ENCODE measurements at places on chromosomes 7 and 10. TPM values are rescaled to one million over a fixed set of nuclear protein-coding genes. Genes with fewer than 3 reads are reported as not detected.
A peak's percentile ranks its signal among the peaks of the same experiment; 100 is the strongest.

DNA sequence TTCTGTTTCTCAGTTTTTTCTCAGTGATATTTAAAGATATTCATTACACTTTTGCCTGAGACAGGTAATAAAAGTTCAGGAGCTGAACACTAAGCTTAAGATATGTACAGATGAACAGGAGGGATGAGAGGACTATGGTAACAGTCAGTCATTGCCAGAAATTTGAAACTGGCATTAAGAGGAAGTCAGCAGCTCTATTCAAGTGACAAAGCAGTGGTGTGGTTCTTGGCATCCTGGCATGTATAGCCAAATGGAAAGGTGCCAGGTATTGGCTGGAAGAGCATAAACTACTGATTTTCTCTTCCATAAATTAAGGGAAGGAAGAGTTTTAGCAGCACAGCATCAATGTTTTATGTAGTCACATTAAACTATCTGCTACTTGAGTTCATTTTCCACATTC lies 22.7 kb downstream of the HOXA1 start:
- H3K4me1 ChIP-seq = no peaks in the 10 kb centered on the region
- no peaks in the 10 kb centered on the region for H3K27me3 ChIP-seq
- no peak for DNase-seq
- H3K27ac ChIP-seq = no peak overlapping the region
- no peak overlapping the region for H3K4me3 ChIP-seq
- no peaks in the 10 kb centered on the region for H3K36me3 ChIP-seq

DNA sequence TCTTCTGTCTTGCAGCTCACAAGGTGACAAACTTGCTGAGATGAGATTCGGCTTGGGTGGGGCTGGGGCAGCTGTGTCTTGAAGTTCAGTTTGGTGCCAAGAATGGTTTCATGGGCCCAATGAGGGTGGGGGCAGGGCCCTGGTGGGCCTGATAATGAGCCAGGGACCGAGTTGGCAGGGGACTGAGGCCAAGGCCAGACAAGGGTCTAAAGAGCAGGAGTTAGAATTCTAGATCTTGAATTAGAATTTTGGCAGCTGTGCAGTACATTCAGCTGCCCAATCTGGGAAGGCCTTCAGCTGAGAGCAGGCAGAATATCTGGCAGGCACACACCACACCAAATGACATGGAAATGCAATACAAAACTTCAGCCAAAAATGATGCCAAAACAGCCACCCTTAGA lies 1.5 kb upstream of the JAZF1 start:
- peaks cover 20% of the 10 kb centered on the region for H3K4me1 ChIP-seq
- no peak overlapping the region for H3K27ac ChIP-seq
- H3K36me3 ChIP-seq = no peaks in the 10 kb centered on the region
- no peak for DNase-seq
- no peaks in the 10 kb centered on the region for H3K27me3 ChIP-seq
- H3K4me3 ChIP-seq = no peak overlapping the region

TCAF2 gene
- total RNA-seq = 8.7 TPM

- no peaks in the 10 kb centered on the region for H3K4me1 ChIP-seq
- no peak overlapping the region for H3K4me3 ChIP-seq
- no peak overlapping the region for H3K27ac ChIP-seq
- H3K36me3 ChIP-seq = no peaks in the 10 kb centered on the region
Measured at GRCh38 chr10:86105640-86106039, 261.0 kb downstream of the GRID1 start.

DNA sequence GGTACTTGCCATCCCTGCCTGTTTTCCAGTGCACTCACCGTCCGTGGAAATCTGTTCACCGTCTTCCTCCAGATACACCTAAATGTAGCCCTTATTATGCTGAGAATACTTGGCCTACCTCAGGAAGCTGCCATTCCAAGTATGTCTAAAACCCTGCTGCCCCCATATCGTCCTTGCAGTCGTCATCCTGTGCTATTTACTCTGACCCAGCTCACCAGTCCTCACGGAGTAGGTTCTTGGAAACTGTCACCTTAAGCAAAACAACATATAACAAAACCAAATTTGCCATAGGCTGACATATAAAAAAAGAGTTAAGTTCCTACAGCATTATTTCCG lies 880 bp upstream of the PIP4K2A start:
- no peak overlapping the region for H3K4me3 ChIP-seq
- DNase-seq = no peak
- no peaks in the 10 kb centered on the region for H3K36me3 ChIP-seq
- no peaks in the 10 kb centered on the region for H3K27me3 ChIP-seq

GRCh38 chr7:28243861-28244260 lies 63.3 kb upstream of the JAZF1 start:
- H3K27me3 ChIP-seq = no peaks in the 10 kb centered on the region
- no peak overlapping the region for H3K27ac ChIP-seq
- DNase-seq = no peak
- peaks cover 3% of the 10 kb centered on the region for H3K4me1 ChIP-seq
- H3K36me3 ChIP-seq = no peaks in the 10 kb centered on the region
- H3K4me3 ChIP-seq = no peak overlapping the region

- DNase-seq = no peak
- peaks cover 4% of the 10 kb centered on the region for H3K4me1 ChIP-seq
- H3K27ac ChIP-seq = no peak overlapping the region
- H3K36me3 ChIP-seq = no peaks in the 10 kb centered on the region
Measured at GRCh38 chr10:17835688-17836087, 26.5 kb downstream of the MRC1 start.

DNA sequence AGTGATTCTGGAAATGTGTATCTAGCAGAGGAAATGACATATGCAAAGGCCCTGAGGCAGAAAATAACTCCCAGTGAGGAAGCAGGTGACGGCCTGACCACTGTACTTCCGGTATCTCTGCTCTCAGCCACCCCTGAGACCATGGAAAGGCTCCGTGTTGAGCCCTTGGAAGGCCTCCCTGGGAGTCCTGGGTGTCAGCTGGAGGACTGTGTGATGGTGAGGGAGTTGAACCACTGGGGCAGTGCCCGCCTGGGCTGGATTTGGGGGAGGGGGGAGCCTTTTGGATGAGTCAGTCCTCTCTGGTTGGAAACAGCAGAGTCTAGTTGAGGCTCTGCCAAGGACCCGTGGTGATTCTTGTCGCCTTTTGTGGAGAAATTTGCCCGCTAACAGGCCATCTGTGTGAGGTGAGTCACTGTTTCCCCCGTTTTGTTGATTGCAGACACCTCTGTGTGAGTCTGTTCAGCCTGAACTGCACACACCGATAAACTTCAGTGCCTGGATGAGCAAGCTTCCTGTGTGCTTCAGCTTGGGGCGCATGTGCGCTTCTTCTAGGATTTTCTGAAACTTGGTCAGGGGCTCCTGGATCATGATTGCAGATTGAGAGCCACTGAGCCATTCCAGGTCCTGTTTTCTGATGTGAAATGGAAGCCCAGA lies 98.6 kb downstream of the GRK5 start:
- H3K4me1 ChIP-seq = peaks cover 99% of the 10 kb centered on the region
- peak overlapping the region; percentile 92 for H3K27ac ChIP-seq
- H3K4me3 ChIP-seq = peak overlapping the region; percentile 7
- DNase-seq = peak; percentile 81
- no peaks in the 10 kb centered on the region for H3K36me3 ChIP-seq
